Activated CD4-positive, alpha-beta T cell treated with anti-CD3 and anti-CD28 coated beads, Interleukin-2, amount 10 ng/mL, durations not matched to agents 24 days and 14 days (primary cell): ENCODE measurements at places on chromosomes 2 and 18.
A peak's percentile ranks its signal among the peaks of the same experiment; 100 is the strongest.

DNA sequence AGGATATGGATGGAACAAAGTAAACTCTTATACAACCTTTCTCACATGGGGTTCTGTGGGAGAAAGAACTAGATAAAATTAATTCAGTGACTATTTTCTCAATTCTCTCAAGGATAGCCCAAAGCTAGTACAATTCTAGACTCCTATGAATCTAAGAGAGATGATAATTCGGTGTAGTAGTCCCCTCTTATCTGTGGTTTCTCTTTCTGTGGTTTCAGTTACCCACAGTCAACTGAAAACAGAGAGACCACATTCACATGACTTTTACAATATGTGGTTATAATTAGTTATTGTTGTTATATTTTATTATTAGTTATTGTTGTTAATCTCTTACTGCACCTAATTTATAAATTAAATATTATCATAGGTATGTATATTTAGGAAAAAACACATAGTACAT is 53.5 kb upstream of the C2orf15 start:
- no peak for DNase-seq

- no peak for DNase-seq
Measured at GRCh38 chr2:6806604-6807003, 59.1 kb downstream of the CMPK2 start.

DNA sequence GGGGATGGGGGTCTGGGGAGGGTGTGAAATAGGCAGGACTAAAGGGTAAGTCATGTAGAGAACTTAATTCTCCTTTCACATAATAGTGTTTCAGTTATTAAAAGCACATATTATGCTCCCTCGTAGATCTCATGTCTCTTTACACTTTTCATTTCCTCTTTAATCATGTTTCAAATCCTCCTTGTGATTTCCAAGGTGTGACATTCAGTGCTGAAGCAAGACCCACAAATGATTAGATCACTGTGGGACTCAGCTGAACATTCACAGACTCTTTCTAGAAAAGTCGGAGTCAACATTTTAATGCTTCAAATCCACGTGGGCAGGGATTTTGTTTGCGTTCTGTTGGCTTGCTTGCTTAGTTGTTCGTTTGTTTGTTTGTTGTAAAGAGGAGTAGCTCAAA is 34.7 kb upstream of the CALCRL start:
- DNase-seq: no peak

- DNase-seq: no peak
Measured at GRCh38 chr2:58334414-58334813, 93.3 kb upstream of the FANCL start.

DNA sequence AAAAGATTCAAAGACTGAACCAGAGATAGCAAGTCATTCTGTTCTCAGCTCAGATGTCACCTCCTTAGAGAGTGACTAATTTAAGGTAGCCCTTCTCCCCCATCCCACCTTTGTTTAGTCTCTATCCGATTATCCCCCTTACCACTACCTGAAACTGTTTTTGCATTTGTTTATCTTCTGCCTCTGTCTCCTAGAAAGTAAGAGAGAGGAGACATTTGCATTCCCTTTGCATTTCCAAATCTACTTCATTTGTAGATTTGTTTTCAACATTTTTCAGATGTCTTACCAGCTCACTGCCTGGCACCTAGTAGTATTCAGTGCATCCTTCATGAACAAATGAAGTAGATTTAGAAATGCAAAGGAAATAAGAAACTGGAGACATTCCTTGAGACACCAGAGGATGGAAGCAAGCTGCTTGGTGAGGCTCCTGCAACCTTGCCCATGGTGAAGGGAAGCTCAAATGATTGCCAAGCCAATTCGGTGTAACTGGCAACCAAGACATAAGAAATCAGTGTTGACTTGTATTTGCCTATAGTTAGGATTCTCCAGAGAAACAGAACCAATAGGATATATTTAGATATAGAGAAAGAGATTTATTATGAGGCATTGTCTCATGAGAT is 385.7 kb downstream of the STK39 start:
- DNase-seq: no peak

- no peak for DNase-seq
Measured at GRCh38 chr18:22185273-22185672, 15.9 kb downstream of the GATA6 start.

DNA sequence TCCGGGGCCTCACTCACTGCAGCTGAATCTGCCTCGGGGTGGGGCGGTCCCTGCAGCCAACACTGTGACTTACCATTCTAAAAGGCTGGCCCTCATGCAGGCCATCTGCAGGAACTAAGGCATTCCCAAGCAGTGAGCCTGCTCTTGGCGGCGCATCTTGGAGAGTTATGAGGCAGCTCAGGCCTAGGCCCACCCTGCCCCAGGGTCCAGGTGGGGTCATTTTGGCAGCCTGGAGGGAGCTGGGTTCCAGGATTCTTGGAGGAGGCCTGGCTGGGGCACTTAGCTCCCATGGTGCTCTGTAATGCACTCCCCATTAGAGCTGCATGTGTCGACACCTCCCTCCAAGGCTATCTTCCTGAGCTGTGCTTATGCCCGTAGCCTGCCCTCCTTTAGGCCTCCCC is 14.8 kb upstream of the BIN1 start:
- no peak for DNase-seq

DNA sequence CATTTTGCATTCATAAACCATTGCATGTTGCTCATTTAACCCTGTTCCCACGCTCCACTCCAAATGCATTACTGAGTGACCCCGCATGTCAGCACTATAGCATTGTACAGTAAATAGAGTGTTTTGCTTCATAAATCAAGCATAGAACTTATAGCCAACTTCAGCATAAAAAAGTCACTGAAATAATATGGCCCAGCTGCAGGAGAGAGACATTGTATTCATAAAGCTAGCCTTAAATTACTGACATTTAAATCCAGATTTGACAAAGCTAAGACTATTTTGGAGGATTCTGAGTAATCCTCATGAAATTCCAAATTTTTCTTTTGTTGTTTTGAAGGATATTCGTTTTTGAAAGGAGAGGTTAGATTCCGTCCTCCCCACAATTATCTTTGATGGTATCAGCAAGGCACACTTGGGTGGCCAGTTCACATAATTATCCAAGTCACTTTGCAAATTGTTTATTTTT is 320.9 kb upstream of the TCF4 start:
- DNase-seq: no peak

DNA sequence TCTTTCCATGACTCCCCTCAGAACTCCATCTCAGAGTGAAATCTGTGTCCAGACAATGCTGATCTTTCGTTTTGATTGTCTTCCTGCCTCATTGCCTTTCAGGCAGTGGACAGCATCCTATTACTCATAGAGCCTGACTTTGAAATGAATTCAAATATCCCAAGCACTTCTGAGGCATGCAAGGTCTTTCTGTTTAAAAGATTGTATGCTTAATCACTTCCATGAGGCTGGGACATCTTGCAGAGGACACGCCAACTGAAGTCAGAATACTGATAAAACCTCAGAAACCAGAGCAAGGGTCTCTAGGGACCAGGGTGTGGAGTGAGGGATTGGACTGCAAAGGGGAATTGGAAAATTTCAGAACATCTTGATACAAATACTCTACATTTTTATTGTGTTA is 836.5 kb upstream of the ID2 start:
- DNase-seq: peak; percentile 52

GRCh38 chr18:10923551-10924070 is 225.8 kb downstream of the PIEZO2 start:
- no peak for DNase-seq

DNA sequence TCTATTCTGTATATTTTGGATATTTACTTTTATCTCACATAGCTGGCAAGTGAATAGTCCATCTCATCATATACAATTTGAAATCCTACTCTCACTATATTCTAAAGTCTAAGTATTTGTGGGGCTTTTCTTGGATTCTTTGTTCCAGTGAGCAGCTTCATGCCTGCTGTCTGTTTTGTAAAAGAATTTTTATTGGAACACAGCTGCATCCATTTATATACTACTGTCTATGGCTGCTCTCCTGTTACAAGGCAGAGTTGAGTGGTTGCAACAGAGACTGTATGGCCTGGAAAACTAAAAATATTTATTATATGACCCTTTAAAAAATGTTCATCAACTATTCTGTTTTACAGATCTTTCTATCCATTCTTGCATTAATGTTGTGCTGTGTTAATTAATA is 193.3 kb upstream of the KLHL14 start:
- DNase-seq: no peak

GRCh38 chr2:57177176-57177575 is 869.4 kb upstream of the VRK2 start:
- DNase-seq: no peak

- peak; percentile 94 for DNase-seq
Measured at GRCh38 chr2:234425639-234426603, 71.0 kb downstream of the ARL4C start.

DNA sequence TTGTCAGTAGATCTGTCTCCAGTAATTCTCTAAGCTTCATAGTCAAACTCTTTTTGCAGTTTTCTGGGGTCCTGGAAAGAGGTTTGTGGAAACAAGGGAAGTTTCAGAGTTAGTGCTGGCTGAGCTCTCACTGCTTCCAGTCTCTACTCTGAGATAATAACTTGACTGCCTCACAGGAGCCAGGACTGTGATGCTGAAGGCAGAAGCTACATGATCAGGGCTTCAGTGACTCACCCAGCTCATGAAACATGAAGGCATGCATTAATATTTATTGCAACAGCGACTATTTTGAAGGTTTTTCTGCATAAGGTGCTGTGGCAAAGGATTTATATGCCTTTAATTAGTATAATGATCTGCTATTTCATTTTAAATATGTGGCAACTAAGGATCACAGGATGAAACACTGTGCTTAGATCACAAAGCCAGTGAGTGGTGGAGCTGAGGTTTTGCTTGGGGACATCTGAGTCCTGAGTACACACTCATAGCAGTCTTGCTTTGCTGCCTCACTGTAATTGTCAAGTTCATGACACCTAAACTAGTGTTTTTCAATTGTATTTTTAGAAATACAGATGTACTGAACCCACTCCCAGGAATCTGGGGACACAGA is 448.4 kb upstream of the GCFC2 start:
- no peak for DNase-seq

- DNase-seq: no peak
Measured at GRCh38 chr18:77321823-77322805, 72.5 kb downstream of the GALR1 start.

DNA sequence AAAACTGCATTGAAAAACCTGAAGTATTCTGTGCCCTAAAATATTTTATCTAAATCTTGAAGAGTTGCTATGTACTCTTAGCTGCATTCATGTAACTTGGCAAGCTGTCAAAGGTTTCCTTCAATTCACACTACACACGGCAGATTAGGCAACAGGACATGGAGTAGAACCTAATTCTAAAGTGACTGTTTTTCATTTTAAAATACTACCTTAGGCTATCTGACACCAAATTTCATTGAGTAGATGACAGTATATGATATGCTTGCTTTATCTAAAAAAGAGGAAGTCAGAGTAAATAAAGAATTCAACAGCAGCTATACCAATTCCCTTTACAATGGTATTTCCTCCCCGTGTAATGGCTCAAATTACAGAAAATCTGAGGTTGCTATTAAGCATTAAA is 45.4 kb downstream of the EXOC6B start:
- no peak for DNase-seq

DNA sequence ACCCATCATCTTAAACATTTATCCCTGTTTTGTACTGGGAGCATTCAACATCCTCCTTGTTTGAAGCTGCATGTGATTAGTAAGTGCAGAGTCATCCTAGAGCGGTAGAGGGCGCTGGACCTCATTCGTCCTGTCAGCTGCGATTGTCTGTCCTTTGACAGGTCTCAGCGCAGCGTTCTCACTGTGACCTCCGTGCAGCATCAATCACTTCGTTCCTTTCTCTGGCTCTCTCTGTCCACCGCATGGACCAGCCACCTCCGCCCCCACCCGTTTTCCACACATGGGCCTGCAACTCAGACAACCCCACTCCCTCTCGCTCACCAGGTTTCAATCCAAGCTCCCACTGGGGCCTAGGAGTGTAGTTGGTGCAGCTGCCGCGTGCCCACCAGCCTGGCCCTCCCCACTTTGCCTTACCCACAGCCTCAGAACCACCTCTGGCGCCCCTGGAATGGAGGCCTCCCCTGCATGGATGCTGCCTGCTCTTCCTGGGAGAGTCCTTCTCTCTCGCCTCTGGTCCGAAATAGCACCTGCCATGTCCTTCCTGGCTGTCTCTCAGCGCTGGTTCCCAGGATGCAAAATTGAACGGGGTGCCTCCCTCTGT is 90.5 kb downstream of the NDUFA10 start:
- DNase-seq: peak; percentile 90

- DNase-seq: no peak
Measured at GRCh38 chr2:20216130-20217025, 8.6 kb downstream of the SDC1 start.

- DNase-seq: no peak
Measured at GRCh38 chr2:193124815-193125214, 930.1 kb upstream of the TMEFF2 start.

DNA sequence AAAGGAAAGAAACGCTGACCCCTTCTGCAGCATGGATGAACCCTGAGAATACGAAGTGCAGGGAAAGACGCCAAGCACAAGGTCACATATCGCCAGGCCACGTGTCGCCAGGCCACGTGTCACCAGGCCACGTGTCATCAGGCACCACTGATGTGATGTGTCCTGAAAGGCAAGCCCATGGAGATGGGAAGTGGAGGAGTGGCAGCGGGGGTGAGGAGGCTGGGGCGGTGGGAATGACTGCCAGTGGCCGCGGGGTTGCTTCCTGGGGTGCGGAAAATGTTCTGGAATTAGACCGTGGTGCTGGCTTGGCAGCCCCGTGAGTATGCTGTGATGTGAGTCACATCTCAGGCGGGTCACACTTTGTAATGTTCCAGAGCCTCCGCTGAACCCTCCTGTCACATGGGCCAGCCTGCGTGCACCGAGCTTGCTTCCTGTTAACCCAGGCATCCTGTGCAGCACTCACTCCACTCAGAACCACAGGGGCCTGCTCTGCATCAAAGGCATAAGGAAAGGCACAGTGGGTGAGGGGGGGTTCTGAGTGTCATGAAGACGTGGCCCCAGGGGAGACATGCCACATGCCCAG is 39.0 kb downstream of the SLC66A2 start:
- DNase-seq: peak; percentile 73

GRCh38 chr18:37525262-37525585 is 40.4 kb downstream of the CELF4 start:
- DNase-seq: no peak

- DNase-seq: no peak
Measured at GRCh38 chr2:204026294-204026693, 89.7 kb downstream of the ICOS start.

DNA sequence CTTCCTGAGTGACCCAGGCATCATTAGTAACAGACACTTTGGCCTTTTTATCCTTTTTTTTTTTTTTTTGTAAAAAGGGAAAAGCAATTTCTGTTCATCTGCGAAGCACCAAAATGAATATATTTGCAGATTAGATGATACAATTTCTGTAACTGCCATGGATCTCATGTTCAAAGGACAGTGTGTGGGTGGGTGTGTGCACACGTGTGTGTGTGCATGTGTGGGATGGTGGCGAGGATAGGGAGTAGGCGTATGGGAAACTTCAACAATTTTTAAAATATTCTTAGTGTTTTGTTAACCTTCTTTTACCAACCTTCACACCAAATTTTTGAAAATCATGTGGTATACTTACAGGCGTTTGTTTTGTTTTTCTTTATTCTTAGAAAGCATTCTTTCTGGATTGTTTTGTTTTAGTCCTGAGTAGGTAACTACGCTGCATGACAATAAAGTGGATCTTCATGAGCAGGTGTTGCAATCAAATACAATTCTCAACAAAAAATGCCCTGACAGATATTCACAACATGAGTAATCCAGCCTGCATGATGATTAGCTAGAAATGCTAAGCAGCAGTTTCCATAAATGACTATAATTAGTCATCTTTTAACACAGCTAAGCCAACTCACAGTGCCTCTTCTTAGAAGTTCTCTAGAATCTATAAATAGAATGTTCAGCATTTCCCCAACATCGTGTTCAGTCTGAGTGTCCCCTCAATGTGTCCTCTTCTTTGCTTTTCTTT is 53.5 kb upstream of the RMDN2 start:
- DNase-seq: no peak

GRCh38 chr18:61720496-61720895 is 172.3 kb downstream of the RNF152 start:
- DNase-seq: no peak
